Fibroblast of the aortic adventitia (primary cell): ENCODE measurements at places on chromosomes 2 and 18. TPM values are rescaled to one million over a fixed set of nuclear protein-coding genes. Genes with fewer than 3 reads are reported as not detected.

GRCh38 chr2:161981679-161982250 is 92.2 kb downstream of the DPP4 start:
- no peak for DNase-seq

DNA sequence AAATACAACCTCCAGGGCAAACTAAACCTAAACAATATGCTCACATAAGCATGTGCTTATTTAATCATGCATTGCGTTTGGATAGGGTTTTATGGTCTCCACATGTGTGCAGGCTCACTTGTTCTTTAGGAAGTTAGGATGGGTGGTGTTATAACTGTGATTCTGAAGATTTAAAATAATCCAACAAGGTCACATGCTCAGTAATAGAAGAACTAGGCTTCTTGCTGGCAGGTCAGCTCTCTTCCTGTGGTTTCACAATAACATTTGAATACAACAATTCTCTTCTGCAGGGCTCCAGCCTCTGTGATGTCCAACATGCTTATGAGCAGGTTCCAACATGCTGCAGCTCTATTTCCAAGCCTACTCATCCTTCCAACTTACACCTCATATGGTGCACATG is 84.0 kb downstream of the MYL12B start:
- peak; percentile 64 for DNase-seq

- no peak for DNase-seq
These were observed 33.6 kb downstream of the ATOH8 start for GRCh38 chr2:85787282-85787980.

DNA sequence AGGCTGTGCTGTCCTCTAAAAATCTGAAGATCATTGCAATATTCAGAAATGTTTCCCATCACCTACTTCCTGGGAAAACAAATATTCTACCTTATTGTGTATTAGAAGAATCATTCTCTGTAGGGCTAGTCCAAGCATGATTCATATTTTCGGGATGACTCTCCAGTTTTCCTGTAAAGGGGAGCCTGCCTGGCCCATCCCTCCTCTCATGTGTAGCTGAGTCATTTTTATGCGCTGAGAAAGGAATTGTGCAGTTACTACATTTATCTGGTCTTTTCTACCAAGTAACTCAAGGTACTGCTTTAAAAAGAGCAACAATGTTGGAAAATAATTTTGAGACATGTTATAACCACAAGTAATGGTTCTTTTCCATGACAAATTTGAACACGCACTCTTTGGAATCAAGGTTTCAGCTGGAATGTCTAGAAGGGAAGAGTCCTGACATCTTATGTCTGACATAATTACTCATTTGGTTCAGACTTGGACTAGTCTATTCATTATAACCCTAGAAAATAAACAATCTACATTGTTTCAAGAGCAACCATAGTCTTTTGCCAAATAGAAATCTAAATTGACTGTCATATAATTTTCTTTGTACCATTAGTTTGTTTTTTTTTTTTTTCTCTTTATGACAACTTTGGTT is 6.6 kb downstream of the DSG3 start:
- DNase-seq, result peak; percentile 54

GRCh38 chr18:40215979-40216378 is 1739.1 kb upstream of the PIK3C3 start:
- no peak for DNase-seq

CCDC74B gene
- total RNA-seq, result 9.7 and 12.2 TPM in 2 replicates
